ENCODE measurements at places on chromosomes 6 and 20.

GRCh38 chr6:140494321-140495108 lies 1120.1 kb upstream of the CITED2 start:
- no peaks in the 10 kb centered on the region for H3K36me3 ChIP-seq
- no peak for DNase-seq

GRCh38 chr6:2684103-2684749 lies 66.5 kb downstream of the MYLK4 start:
- no peaks in the 10 kb centered on the region for H3K4me1 ChIP-seq
- no peak overlapping the region for H3K27ac ChIP-seq
- no peaks in the 10 kb centered on the region for H3K36me3 ChIP-seq
- H3K4me3 ChIP-seq, result no peak overlapping the region
- H3K27me3 ChIP-seq, result no peaks in the 10 kb centered on the region
- no peak for DNase-seq

- no peaks in the 10 kb centered on the region for H3K4me1 ChIP-seq
- no peak overlapping the region for H3K4me3 ChIP-seq
- no peaks in the 10 kb centered on the region for H3K27me3 ChIP-seq
- H3K36me3 ChIP-seq, result no peaks in the 10 kb centered on the region
- DNase-seq, result no peak
These were observed 32.0 kb upstream of the PCMTD2 start for GRCh38 chr20:64223526-64224067.

GRCh38 chr6:90478278-90478677 lies 108.6 kb downstream of the MAP3K7 start:
- no peak for DNase-seq
- no peaks in the 10 kb centered on the region for H3K36me3 ChIP-seq
- H3K4me3 ChIP-seq, result no peak overlapping the region
- peaks cover 59% of the 10 kb centered on the region for H3K4me1 ChIP-seq
- no peaks in the 10 kb centered on the region for H3K27me3 ChIP-seq

DNA sequence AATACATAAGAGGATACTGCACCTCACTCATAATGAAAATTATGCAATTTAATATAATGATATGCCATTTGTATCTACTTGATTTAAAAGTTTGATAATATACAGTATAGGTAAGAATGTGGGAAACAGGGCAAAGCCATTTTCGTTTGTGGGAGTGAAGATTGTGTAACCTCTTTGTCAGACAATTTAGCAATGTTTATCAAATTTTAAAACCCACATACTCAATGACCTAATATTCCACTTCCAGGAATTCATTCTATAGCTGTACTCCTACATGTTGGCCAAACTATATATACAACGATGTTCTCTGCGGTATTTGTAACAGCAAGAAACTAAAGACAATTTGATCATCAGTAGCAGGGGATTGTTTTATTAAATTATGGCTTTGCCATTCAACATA lies 17.8 kb upstream of the FKBP5 start:
- H3K4me1 ChIP-seq, result peaks cover 14% of the 10 kb centered on the region
- no peak overlapping the region for H3K27ac ChIP-seq
- H3K36me3 ChIP-seq, result no peaks in the 10 kb centered on the region
- no peak for DNase-seq
- no peak overlapping the region for H3K4me3 ChIP-seq
- H3K27me3 ChIP-seq, result no peaks in the 10 kb centered on the region

GRCh38 chr6:45378334-45378926 lies 696 bp upstream of the SUPT3H start:
- peaks cover 21% of the 10 kb centered on the region for H3K4me1 ChIP-seq
- peak overlapping the region; percentile 90 for H3K4me3 ChIP-seq
- no peak for DNase-seq
- no peaks in the 10 kb centered on the region for H3K27me3 ChIP-seq
- peak overlapping the region; percentile 96 for H3K27ac ChIP-seq

- no peak for DNase-seq
- H3K36me3 ChIP-seq, result peaks cover 32% of the 10 kb centered on the region
- H3K27me3 ChIP-seq, result no peaks in the 10 kb centered on the region
- no peak overlapping the region for H3K4me3 ChIP-seq
- H3K4me1 ChIP-seq, result peaks cover 62% of the 10 kb centered on the region
- H3K27ac ChIP-seq, result no peak overlapping the region
These were observed 105.8 kb upstream of the SUPT3H start for GRCh38 chr6:45483501-45483900.

DNA sequence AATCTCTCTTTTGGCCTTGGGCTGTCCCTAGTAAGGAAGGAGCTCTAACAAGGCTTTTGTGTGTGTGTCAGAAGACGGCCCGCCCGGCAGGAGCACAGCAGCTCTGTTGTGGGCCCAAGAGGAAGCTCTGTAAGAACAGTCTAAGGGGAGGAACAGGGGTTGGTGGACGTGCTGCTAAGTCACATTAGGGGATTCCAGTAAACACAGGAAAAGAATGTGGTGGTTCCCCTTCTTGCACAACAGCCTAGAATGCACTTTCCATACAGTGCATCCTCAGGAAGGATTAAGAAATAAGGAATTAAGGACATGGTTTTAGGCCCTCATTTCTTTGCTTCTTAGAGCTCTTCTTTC lies 114.5 kb downstream of the RNF144B start:
- peaks cover 3% of the 10 kb centered on the region for H3K4me1 ChIP-seq
- DNase-seq, result no peak
- no peaks in the 10 kb centered on the region for H3K36me3 ChIP-seq
- H3K27me3 ChIP-seq, result peaks cover 46% of the 10 kb centered on the region

GRCh38 chr6:40037271-40037670 lies 103.0 kb upstream of the MOCS1 start:
- H3K27me3 ChIP-seq, result no peaks in the 10 kb centered on the region
- H3K4me3 ChIP-seq, result no peak overlapping the region
- H3K36me3 ChIP-seq, result no peaks in the 10 kb centered on the region
- H3K27ac ChIP-seq, result no peak overlapping the region
- no peak for DNase-seq
